ENCODE measurements at places on chromosomes 1 and 21.

DNA sequence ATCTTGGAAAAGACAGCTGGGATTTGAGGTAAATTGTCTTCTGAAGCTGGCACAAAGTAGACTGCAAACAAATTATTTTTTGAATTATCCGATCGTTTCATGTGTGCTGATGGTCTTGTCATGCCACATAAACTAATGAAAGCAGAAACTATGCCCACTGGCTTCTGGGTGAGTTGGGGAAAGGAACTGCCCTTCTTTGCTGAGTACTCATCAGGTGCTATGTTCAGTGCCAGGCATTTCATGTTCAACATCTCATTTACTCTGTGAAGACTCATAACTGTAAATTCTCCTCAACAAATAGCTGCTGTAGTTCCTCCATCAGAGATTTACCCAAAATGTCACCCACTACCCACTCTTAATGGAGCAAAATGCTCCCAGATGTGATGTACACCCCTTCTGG lies 1.2 kb downstream of the TRIT1 start:
- DNase-seq: no peak

DNA sequence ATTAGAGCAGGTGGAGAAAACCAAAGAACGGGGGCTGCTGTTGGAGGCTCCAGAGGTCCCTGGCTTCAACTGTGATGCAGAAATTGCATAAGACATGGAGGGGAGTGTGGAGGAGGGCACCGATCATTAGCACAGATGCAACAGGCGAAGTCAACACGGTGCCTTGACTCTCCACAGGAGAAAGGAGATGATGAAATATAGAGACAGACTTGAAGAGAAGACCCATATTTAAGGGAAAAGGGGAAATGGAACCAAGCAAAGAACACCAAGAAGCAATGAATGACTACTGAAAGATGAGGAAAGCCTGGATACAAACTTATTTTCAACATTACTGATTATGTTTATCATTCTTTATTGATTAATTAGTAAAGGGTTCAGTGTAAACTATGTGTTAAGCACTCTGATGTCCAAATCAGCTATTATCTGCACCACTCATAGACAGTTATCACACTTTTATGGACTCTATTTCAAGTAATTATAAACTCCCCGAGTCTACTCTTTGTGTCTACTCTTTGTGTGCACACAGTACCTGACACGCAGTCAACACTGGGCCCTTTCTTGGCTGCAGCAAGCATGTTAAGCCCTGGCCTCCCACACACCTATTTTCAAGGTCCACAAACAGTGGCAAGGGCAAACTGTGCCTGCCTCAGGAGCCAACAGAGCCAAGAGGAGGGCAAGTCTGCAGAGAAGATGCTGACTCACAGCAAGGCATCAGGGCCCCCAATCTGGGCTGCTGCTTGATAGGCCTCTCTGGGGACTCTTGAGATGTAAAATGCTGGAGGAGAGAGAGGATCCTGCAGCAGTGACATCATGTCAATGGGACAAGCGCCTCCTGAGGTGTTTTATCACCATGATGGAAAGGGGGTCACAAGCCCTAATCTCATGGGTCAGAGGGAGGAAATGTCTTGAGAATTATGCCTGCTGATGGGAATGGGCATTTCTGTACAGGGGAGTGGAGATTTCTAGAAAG lies 17.6 kb downstream of the PCNX2 start:
- DNase-seq: no peak

DNA sequence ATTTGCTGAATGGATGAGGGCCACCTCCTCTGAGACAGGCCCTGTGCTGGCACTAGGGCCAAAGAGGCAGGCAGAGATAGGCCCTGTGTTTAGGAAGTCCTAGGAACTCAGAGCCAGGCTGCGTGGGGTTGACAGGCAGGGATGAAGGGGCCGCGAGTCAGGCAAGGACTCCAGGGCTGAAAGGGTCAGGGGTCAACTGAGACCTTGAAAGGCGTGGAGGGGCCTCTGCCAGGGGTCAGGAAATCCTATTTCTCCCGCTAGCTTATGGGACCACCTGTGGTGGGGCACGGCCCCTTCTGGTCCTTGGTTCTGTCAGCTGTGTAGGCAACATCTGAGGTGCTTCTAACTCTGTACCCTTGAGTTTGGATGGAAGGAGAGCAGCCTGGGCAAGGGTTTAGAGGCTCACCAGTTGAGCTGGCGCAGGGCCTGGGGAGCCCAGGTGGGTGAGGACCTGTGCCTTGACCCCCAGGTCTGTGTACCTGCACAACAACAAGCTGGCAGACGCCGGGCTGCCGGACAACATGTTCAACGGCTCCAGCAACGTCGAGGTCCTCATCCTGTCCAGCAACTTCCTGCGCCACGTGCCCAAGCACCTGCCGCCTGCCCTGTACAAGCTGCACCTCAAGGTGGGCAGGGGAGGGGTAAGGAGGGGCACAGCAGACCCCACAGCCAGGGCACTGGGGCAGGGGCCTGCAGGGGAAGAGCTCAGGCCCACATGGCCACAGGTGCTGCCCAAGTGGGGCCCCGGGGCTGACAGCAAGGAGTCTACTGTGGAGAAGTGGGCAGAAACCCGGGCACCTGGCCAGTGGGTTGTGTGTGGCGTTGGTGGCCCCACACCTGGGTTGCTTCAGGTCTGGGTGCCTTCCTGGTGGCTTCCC lies 14.9 kb downstream of the PODN start:
- DNase-seq: no peak

GRCh38 chr1:3903141-3904005 lies 3.3 kb upstream of the C1orf174 start:
- DNase-seq: no peak

DNA sequence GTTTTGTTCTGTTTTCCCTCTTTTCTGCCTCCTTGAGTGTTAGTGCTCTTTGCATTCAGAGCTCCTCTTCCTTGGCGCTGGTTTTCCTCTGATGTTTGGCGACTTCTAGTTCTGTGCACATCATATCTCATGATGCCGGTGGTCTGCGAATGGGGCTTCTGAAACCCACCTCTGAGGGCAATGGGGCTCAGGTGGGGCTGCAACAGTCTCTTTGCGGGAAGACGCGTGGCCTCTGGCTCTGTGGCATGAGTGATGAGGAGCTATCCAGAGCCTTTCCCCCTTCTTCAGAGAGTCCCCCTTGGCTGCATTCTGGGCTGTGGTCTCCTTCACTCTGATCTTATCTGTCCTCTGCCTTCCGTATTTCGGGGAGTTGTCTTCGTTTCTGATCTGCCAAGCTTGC lies 39.0 kb downstream of the TNFRSF8 start:
- no peak for DNase-seq

GRCh38 chr1:58850636-58851035 lies 66.8 kb upstream of the JUN start:
- no peak for DNase-seq

GRCh38 chr1:98286656-98287055 lies 365.8 kb upstream of the DPYD start:
- DNase-seq: no peak

- DNase-seq: peak; percentile 56
These were observed 9.2 kb downstream of the IKBKE start for GRCh38 chr1:206479183-206480125.

DNA sequence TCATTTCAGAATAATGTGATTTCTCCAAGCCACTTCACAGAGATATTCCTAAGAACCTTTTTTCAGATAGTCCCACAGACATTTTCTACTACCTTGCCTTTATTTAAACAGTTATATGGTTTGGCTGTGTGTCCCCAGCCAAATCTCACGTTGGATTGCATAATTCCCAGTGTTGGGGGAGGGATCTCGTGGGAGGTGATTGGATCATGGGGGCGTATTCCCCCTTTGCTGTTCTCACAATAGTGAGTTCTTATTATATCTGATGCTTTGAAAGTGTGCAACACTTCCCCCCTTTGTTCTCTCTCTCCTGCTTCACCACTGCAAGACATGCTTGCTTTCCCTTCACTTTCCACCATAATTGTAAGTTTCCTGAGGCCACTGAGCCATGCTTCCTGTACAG lies 93.6 kb upstream of the ZNF678 start:
- no peak for DNase-seq

DNA sequence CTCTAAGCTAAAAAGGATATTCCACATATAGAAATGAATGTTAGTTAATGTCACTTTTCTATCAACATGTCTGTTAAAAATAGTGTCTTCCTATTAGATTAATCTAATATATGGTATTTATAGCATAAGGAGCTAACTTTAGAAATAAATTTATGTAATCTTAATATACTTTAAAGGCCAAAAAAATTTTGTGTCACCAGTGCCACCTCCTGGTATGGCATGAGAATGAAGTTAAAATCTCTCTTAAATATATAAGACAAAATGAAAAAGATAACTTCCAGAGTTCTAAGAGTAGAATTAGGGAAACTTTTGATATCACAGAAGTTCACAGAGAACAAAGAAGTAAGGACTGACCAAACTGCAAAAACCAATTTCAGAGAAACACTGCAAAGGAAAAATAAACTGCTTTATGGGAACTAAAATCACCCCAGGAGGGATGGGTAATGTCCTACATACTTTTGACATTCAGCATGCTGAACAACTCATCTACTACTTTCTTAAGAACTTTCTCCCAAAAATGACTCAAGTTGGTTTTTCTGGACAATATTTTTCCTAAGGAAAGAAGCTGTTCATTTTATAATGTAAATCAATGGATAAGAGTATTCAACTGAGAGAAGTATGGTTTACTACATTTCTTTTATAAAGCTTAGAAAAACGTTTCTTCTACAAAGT lies 82.8 kb downstream of the TRIM33 start:
- no peak for DNase-seq

Data from right kidney (tissue), 9 donors.